ENCODE measurements at places on chromosomes 5 and 9. TPM values are rescaled to one million over a fixed set of nuclear protein-coding genes. Genes with fewer than 3 reads are reported as not detected.

GRCh38 chr5:124871303-124871702, 124.9 kb upstream of the ZNF608 start:
- no peak for DNase-seq

- DNase-seq, result no peak
Observed at GRCh38 chr5:158979749-158980521, 119.8 kb downstream of the EBF1 start.

DNA sequence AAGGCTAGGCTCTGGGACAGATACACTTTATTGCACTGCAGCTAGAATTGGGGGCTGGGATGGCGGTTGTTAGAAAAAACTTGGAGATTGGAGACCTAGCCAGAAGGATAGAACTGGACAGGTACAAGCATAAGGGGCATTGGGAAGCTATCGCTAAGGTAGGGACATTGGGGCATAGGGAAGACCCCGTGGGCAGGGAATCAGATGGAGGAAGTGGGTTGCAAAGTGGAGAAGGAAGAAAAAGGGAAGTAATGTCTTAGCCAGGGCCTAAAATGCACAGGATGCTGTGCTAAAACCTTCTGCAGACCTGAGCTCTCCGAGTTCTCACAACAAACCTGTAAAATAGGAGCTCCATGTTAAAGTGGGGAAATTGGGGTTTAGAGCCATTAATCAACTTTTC, 178.2 kb downstream of the ZDHHC21 start:
- DNase-seq, result no peak

DNA sequence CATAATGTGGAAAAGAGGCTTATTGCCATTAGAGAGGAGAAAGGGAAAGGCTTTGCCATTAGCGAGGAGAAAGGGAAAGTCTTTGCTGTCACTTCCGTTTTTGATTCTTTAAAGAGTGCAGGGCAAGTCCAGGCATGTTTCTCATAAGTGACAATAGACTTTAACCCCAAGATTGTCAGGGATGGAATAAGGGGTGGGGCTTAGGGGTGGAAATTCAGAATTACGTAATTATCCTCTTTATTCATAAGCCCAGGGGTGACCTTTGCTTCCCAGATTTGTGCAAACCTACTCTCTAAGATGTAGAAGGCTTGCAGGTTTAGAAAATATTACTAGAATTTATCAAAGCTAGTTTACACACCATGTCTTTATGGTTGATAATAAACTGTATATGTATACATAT, 2.3 kb upstream of the PLK2 start:
- no peak for DNase-seq

The TAS2R1 gene
- total RNA-seq, result not detected

The DAB2 gene
- 2.6 TPM for total RNA-seq

The WNT8A gene
- total RNA-seq, result not detected

The KIAA1191 gene
- 78.8 TPM for total RNA-seq

DNA sequence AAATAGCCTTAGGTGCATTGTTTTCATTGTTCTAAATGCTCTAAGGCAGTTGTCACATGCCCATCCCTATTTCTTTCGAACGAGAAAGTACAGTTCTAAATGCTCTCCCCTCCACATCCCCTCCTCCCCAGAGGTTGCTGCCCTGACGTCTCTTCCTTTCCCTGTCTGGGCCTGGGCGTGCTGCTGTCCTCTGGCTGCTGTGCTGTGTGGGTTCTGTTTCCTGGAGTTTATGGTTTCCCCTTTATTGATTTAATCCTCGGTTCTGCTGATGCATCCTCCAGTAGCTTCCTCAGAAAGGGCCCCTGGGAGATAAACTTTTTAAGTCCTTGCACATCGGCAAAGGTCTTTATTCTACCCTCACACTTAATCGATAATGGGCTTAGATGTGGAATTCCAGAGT, 48.8 kb downstream of the MVB12B start:
- no peak for DNase-seq

GRCh38 chr9:77816641-77817341, 168.7 kb upstream of the GNA14 start:
- no peak for DNase-seq

DNA sequence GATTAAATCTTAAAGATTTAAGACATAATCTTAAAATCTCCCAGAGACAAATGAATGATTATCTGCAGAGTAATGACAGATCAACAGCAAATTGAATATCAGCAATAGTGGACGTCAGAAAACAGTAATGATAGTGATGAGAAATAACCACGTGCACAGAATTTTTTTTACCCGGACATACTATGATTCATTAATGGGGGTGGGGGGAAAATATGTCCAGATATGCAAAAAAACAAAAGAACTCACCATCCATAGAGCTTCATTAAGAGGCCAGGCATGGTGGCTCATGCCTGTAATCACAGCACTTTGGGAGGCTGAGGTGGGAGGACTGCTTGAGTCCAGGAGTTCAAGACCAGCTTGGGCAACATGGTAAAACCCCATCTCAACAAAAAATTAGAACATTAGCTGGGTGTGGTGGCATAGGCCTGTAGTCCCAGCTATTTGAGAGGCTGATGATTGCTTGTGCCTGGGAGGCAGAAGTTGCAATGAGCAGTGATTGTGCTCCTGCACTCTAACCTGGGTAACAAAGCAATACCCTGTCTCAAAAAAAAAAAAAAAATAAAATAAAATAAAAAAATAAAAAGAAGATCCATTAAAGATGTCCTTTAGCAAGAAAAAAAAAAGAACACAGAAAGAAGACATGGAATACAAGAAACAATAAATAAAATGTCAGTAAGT, 30.9 kb upstream of the SHOC1 start:
- DNase-seq, result no peak

DNA sequence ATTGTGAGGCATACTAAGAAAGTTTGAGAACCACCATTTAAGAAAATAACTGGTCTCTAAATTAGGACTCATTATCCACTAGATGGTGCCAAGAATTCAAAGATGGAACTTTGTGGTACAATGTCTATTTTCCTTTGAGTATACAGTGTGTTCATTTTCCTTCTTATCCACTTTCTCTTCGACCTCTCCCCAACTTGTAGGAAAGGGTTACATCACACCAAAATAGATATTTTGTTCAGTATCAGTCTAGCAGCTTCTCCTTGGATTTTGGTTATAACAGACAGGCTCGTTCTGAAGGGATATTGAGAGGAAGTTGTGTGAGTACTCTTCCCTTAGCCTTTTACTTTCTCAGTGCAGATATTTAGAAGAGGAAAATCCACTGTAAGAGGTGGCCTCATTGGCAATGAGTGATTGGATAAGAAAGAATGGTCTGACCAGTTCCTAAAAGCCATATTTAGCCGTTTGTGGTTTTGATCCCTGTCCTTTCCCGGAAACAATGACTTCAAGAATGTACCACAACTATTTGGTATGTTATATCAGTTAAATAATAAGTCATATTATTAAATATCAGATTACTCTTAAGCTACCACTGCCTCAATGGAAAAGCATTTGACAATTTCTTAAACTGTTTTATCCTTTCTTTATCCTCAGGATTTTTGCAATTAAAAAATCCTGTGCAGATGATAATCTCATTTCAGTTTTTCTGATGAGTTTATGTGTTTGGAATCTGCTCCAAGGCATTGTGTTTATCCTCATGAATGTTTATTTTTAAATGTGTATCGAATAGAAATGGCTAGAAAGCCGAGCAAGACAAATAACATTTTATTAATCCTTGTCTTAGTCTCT, 69.0 kb upstream of the GRAMD2B start:
- DNase-seq, result peak; percentile 63

The PLAC8L1 gene
- total RNA-seq, result 2.3 TPM

The OR2S2 gene
- total RNA-seq, result not detected

GRCh38 chr5:132591145-132591544, 34.4 kb downstream of the RAD50 start:
- DNase-seq, result no peak

GRCh38 chr9:25845867-25846266, 167.6 kb upstream of the TUSC1 start:
- no peak for DNase-seq

The PFN3 gene
- not detected for total RNA-seq

The LAMC3 gene
- 6.9 TPM for total RNA-seq

DNA sequence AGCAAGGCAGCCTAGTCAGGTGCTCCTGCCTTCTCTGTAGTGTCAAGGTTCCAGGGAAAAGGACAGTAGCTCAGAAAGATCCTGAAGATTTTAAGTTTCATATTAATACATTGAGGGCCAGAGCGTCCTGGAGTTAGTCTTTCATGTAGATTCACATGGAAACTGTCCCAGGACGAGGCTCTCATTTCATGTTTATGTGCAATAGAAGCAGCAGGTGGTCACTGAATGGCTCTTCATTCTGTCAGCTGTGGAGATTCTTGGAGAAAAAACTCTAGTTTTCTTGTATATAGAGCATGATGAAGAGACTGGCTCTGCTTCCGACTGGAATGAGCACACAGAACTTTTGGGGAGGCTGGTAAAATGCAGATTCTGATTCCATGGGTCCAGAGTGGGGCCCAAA, 54.3 kb downstream of the MEGF10 start:
- DNase-seq, result no peak

GRCh38 chr5:80711938-80712337, 57.2 kb upstream of the DHFR start:
- no peak for DNase-seq

The ARID3C gene
- total RNA-seq, result 0.27 TPM

- no peak for DNase-seq
Observed at GRCh38 chr9:15146268-15146700, 160.7 kb downstream of the TTC39B start.

DNA sequence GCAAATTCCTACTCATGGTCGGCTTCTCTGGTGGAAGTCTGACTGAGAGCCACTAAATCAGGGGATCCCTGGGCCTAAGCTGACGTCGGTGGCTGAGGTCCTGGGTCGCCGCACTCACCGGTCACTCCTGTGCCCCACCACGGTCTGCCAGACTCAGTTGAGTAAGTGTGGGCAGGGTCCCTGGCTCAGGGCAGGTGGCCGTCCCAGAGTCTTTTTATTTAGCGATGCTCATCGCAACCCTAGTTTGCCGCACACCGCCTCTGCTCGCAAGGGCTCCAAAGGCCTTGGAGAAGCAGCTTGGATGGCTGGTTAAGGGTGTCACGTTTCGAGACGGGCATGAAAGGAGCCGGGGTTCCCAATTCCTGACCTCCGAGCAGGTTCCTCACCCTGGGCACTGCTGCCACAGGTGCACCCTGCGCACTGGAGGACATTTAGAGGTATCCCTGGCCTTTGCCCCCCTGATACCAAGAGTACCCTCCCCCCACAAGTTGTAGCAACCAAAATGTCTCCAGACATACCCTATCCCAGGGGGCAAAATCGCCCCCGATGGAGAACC, 59.9 kb downstream of the NSUN2 start:
- no peak for DNase-seq

- DNase-seq, result peak; percentile 77
Observed at GRCh38 chr9:93003552-93004407, 54.7 kb upstream of the SUSD3 start.

The ZNF367 gene
- 7.6 TPM for total RNA-seq

Data from naive thymus-derived CD8-positive, alpha-beta T cell (primary cell).